ENCODE measurements at places on chromosomes 6 and 20.

DNA sequence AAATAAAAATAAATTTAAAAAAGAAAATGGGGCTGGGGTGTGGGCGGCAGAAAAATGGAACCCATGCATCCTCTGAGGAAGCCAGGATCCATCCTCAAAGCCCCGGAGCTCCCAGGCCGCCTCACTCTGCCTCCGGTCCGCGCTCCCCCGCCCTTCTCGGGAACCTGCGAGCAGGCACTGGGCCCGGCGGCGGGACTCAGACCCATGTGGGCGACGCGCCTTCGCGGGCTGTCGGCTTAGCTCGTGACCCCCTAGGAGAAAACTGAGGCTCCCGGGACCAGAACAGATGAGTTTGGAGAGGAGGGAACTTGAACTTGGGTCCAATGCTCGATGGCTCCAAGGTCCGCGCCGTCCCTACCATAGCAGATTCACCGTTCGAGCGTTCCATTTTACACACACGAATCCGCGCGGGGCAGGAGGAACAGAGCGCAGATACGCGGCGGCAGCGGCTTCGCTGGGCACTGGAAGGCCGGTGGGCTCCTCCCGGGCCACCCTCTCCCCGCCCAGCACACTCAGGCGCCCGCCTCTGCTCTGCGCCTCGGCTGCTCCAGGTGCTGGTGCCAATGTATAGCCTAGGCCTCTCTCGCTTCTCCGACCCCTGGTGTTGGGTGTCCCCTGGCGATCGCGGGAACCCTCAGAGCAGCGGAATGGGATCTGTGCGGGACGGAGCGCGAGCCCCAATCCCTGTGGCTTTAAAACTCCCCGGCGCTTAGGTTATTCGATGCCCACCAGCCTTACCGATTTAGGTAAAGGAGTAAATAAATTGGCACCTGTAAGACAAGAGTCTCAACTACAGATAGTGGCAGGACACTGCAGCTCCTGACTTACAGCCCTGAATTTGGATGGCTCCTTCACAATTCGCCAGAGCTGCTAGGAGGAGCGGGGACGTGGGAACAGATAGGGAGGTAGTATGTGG lies 39.2 kb downstream of the DPPA5 start:
- no peak for DNase-seq

GRCh38 chr20:53287357-53288042 lies 306.1 kb downstream of the ZNF217 start:
- DNase-seq = no peak

DNA sequence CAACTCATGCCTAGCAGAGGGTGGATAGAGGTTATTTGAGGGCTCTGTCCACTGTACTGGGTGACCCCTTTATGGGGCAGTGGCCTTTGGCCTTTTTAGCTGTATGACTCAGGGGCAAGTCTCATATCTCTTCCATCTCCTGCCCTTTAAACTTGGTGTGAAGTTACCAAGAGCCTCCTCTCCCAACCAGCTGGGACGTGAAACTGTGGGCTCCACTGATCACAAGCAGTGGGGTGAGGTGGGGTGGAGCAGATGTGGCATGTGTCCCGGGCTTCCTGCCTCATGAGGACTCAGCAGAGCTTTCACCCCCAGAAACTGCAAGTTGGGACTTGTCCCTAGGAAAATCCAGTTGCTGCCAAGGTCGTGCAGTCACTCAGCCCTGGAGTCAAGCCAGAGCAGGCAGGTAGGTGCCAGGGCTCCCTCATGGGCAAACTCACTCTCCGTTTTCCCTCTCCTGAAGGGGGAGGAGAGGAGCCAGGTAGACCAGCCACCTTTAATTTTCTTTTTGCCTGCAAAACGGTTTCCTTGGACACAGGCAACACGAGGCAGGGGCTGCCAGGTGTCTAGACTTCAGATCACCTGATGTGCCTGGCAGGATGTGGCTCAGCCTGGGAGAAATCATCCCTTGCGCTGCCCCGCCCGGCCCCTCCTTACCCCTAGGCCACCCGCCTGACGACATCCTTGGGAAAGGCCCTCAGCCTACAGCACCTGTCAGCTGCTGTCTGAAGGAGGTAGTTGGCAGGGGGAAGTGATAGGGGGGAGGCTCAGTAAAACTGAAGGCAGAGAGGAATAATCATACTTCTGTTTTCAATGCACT lies 4.0 kb downstream of the CDKN1A start:
- DNase-seq = peak; percentile 92

GRCh38 chr6:148217921-148218320 lies 124.7 kb upstream of the SASH1 start:
- no peak for DNase-seq

DNA sequence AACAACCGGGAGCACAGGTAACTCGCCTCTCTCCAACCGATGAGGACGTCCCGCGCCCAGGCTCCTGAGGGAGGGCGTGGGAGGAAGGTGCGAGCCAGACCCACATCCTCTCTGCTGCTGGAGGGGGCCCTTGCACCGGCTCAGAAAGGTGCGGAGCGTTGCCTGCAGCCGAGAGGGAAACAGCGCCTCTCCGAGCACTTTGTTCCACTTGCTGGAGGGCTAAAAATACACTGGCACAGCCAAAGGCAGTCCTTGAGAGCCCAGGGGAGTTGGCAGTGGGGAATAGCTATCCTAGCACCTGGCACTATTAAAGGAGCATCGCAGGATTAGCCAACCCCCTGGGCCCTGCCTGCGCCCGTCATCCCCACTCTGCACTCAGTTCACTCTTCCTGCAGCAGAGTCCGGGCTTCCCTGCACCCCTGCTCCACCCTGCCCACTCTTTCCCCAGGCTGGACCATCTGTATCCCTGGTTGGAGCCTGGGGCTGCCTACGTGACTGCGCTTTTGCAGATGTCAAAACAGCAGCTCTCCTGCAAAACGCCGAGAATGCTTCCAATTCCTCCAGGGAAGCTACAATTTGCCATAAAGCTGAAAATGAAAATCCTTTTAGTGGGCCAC lies 108.9 kb downstream of the SNX5 start:
- DNase-seq = no peak

DNA sequence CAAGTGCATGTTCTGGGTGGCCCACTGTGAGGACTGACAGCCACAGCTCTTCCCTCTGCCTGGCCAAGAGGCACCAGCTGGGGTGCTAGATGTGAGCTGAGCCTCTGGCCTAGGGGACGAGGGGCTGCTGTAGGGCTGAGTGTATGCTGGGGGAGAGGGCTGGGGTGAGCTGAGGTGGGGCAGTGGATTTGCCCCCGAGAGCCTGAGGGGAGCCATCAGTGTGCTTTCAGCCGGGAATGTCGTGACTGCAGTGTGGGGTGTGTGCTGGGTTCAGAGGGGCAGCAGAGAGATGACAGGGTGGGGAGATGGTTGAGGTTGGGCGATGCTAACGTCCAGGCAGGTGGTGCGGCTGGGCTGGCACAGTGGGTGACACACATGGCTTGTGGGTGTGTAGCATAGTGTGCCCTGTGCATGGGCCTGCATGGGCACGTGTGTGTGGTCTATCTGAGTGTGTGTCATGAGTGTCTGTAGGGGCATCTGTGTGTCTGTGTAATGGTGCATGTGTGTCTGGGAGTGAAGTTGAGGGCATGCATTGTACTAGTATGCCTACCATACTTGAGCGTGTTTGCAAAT lies 46.0 kb upstream of the BLCAP start:
- DNase-seq = no peak

GRCh38 chr6:132365281-132365907 lies 35.9 kb downstream of the MOXD1 start:
- no peak for DNase-seq

GRCh38 chr20:6863355-6863754 lies 95.9 kb downstream of the BMP2 start:
- DNase-seq = no peak

DNA sequence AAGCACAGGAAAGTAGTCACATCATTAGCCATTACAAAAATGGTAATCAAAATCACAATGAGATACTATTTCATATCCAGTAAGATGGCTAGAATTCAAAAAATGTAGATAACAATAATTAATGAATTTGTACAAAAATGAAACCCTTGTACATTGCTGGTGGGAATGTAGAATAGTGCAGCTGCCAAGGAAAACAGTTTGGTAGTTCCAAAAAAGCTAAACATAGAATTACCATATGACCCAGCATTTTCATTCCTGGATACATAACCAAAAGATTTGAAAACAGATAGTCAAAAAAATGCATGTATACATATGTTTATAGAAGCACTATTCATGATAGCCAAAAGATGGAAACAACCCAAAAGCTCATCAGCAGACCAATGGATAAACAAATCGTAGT lies 251.1 kb upstream of the RAB32 start:
- DNase-seq = no peak

- DNase-seq = no peak
Measured at GRCh38 chr6:134840086-134840867, 109.6 kb downstream of the ALDH8A1 start.

DNA sequence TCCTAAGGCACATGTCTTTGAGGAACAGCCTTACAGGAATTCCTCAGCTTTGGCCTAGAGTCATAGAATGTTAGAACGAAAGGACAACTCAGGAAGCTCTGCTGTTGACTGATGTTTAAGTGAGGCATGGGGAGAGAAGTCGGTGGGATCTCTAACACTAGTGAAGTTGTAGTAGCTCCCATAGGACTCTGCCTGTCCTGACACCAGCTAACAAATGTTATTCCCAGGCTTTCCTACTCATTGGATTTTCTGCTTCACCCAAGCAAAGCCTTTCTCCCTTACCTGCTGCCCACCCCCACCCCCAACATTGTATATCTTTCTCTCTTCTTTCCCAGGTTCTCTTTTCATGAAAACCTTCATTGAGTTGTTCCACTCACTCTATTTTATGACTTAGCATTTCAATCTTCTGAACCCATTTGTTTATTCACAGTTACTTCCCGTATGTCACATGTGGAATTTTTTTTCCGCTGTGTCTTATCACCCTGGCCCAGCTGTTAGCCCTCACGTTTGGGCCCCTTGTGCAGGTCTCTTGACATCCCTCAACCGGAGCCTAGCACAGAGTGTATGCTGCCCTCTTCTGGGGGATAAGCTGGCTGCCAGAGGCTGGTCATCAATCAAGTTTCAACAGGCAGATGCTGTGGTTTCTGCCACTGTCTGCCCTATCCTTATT lies 39.2 kb upstream of the RNF8 start:
- no peak for DNase-seq

DNA sequence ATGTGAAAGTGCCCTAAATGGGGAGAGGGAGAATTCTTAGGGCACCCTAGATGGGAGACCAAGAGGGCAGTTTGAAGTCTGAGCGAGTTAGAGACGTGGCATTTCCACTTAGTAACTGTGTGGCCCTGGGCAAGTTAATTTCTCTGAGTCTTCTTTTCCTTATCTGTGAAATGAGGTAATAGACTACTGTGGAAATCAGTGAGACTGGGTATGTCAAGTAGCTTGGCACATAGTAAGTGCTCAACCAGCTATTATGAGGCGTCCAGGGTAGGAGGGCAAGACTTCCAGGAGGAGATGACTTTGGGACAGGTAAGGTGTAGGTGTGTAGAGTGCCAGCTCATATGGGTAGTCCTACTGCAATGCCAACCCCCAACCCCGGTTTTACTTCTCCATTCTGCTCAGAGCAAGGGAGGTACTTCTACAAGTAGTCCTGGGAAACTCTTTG lies 770 bp downstream of the KIF3B start:
- DNase-seq = no peak

- no peak for DNase-seq
Measured at GRCh38 chr20:24118441-24119175, 130.0 kb upstream of the GGTLC1 start.

- DNase-seq = no peak
Measured at GRCh38 chr6:69699655-69700054, 97.2 kb downstream of the LMBRD1 start.

- no peak for DNase-seq
Measured at GRCh38 chr6:27582928-27583725, 110.2 kb upstream of the ZNF184 start.

GRCh38 chr6:87115402-87116135 lies 20.7 kb upstream of the CGA start:
- DNase-seq = no peak

GRCh38 chr6:32845384-32845884 lies 1.6 kb upstream of the PSMB8 start:
- DNase-seq = no peak

DNA sequence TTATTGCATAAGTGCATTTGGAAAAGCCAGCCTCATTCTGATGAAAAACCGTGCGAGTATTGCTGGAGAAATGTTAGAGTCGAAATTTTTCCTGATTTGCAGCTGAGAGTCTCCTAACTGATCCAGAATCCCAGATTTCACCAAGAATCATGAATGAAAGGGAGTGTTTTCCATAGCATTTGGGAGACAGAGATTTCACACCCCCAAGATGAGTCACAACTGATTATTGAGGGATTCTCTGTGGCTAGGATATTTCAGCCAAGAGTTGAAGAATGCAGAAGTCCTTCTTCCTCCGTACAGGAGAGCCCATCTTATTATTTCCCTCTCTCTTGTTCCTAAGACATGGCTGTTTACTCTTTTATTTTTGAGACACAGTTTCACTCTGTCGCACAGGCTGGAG lies 82.2 kb upstream of the SALL4 start:
- no peak for DNase-seq

- DNase-seq = no peak
Measured at GRCh38 chr6:146620655-146621054, 21.9 kb downstream of the ADGB start.
